CD8-positive, alpha-beta memory T cell (primary cell): ENCODE measurements at places on chromosomes 12 and 14.

GRCh38 chr12:108685469-108686260 lies 45.7 kb downstream of the CORO1C start:
- H3K36me3 ChIP-seq = no peaks in the 10 kb centered on the region
- H3K27me3 ChIP-seq = no peaks in the 10 kb centered on the region
- no peak overlapping the region for H3K4me3 ChIP-seq
- DNase-seq = no peak

DNA sequence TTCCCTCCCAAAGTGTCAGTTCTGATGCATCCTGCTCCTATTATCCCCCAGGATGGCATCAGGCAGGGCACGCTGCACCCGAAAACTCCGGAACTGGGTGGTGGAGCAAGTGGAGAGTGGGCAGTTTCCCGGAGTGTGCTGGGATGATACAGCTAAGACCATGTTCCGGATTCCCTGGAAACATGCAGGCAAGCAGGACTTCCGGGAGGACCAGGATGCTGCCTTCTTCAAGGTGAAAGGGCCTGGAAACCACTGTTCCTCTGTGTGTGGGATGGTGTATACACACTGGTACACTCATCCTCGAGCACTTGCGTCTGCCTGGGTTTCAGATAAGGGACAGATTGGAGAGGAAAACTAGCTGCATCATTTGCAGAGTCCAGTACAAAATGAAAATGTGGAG lies 1.0 kb downstream of the IRF9 start:
- no peaks in the 10 kb centered on the region for H3K27me3 ChIP-seq
- peak overlapping the region; percentile 99 for H3K4me3 ChIP-seq
- peaks cover 41% of the 10 kb centered on the region for H3K4me1 ChIP-seq
- no peak for DNase-seq

GRCh38 chr14:65229748-65230728 lies 127.7 kb upstream of the MAX start:
- H3K4me1 ChIP-seq = peaks cover 8% of the 10 kb centered on the region
- no peaks in the 10 kb centered on the region for H3K27me3 ChIP-seq
- H3K4me3 ChIP-seq = peak overlapping the region; percentile 50
- no peak for DNase-seq
- no peaks in the 10 kb centered on the region for H3K36me3 ChIP-seq

DNA sequence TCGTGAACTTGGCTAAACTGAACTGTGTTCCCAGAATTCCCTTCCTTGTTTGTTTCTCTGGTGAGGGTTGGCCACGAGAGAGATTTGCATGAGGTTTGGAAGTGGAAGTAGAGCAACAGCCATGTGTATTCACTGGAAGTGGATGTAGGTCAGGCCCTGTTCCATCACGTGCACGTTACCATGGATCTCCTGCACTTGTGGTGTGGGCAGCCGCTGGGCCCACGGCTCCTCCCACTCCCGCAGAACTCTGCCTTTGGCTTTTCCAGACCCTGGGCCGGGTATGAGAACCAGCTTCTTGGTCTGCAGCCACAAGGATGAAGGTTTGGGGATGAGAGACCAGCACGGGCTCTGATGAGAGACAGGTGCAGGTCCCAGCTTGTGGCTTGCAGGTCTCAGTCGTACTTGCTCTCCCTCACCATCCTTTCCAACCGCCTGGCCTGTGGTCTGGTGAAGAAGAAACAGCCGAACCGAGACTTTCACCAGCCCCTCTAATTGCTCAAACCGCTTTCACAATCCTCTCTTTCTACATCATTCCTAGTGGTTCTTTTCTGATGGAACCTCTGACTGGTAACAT lies 94.9 kb downstream of the DUSP16 start:
- H3K27ac ChIP-seq = peak overlapping the region; percentile 52
- no peaks in the 10 kb centered on the region for H3K27me3 ChIP-seq
- peaks cover 42% of the 10 kb centered on the region for H3K4me1 ChIP-seq
- H3K4me3 ChIP-seq = peak overlapping the region; percentile 26

- H3K4me3 ChIP-seq = no peak overlapping the region
- no peaks in the 10 kb centered on the region for H3K27me3 ChIP-seq
- H3K27ac ChIP-seq = no peak overlapping the region
- H3K36me3 ChIP-seq = no peaks in the 10 kb centered on the region
- no peak for DNase-seq
- no peaks in the 10 kb centered on the region for H3K4me1 ChIP-seq
Observed at GRCh38 chr14:41570415-41571155, 36.1 kb upstream of the LRFN5 start.

DNA sequence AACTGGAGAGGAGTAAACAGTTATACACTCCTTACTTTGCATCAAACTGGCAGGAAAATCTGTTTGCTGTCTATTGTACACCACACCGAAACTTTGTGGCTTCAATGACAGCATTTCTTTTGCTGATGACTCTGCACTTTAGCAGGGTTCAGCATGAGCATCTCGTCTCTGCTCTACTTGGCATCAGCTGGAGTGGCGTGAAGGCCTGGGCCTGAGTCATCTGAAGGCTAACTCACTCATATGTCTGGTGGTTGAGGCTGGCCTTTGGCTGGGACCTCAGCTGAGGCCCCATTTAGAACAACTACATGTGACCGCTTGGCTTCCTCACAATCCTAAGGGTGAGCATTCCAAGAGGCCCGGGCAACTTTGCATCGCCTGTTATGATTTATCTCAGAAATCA lies 28.7 kb upstream of the REP15 start:
- H3K4me1 ChIP-seq = no peaks in the 10 kb centered on the region
- DNase-seq = no peak
- no peaks in the 10 kb centered on the region for H3K36me3 ChIP-seq
- H3K27ac ChIP-seq = no peak overlapping the region
- peaks cover 4% of the 10 kb centered on the region for H3K27me3 ChIP-seq
- H3K4me3 ChIP-seq = no peak overlapping the region

- peak; percentile 11 for DNase-seq
- peak overlapping the region; percentile 72 for H3K4me3 ChIP-seq
- H3K27me3 ChIP-seq = peaks cover 39% of the 10 kb centered on the region
- H3K27ac ChIP-seq = no peak overlapping the region
- peaks cover 13% of the 10 kb centered on the region for H3K4me1 ChIP-seq
- no peaks in the 10 kb centered on the region for H3K36me3 ChIP-seq
Observed at GRCh38 chr14:50560931-50561285, 963 bp downstream of the ATL1 start.

DNA sequence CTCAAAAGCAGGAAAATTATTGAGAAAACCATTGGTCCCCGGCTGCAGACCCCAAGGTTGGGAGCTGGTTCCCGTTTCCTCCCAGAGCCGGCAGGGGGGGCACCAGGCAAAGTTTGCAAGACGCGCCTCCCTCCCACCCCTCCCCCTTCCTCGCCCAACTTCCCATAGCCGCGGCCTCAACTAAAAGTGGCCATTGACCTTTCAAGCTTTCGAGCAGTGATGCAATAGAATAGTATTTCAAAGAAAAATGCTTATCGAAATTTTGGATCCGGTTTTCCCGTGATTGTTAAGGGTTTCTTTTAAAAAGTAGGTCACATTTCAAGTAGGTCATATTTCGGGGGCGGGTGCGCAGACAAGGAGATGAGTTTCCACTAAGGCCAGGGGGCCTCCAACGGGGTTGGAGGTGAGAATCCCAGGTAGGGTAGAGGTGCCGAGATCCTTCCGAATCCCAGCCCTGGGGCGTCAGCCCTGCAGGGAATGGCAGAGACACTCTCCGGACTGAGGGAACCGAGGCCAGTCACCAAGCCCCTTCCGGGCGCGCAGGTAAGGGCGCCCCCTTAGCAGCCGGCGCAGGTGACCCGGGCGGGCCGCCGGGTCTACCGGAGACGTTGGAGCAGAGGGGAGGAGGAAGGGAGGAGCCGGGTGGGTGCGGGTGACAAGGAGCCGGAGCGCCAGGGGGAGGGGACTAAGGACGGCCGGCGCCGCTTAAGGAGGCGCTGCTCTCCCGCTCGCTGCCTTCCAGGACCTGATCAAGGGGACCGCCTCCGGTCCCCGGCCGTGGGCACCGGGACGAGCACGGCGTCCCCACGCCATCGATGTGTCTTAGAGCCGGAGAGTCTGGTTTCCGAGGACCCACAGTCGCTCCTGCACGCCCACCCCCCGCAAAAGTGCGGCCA lies 2.6 kb upstream of the SOCS2 start:
- peaks cover 17% of the 10 kb centered on the region for H3K4me1 ChIP-seq
- DNase-seq = peak; percentile 73
- H3K27me3 ChIP-seq = no peaks in the 10 kb centered on the region
- H3K36me3 ChIP-seq = no peaks in the 10 kb centered on the region
- H3K4me3 ChIP-seq = peak overlapping the region; percentile 90

DNA sequence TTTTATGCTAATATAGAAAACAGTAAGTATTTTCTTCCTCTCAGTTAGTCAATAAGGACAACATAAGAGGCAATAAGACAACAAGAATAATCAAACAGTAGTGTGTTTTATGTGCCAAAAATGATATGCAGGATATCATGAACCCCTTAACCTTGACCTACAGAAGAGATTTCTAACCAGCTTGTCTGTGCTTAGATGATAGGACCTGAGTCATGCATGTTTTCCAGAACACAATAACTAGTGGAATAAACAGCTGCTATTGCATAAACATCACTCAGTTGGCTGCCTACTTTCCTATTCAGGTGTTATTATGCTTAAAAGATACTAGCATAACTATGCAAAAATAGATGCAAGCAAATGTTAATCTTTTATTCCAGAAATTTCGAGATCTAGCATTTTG lies 282.5 kb downstream of the PRKD1 start:
- H3K4me3 ChIP-seq = no peak overlapping the region
- H3K27ac ChIP-seq = no peak overlapping the region
- H3K36me3 ChIP-seq = no peaks in the 10 kb centered on the region
- no peak for DNase-seq

DNA sequence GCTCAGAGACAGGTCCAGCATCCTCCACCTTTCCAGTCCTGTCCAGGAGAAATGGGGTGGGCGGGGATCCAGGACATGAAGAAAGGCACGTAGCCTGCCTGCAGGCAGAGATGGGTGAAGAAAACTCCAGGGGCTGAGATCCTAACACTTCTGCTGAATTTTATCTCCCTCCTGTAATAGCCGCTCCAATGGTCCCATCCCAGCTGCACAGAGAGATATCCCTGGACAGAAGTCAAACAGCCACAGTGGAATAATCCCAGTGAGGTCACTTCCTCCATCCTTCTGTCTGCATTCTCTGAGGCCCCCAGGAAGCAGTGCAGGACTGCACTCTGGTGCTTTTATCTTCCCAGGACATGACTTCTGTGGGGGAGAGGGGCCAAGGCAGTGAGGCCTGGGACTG lies 26.3 kb downstream of the KRT18 start:
- no peak overlapping the region for H3K4me3 ChIP-seq
- H3K27me3 ChIP-seq = no peaks in the 10 kb centered on the region
- H3K27ac ChIP-seq = no peak overlapping the region
- no peaks in the 10 kb centered on the region for H3K4me1 ChIP-seq
- DNase-seq = no peak

GRCh38 chr12:93626160-93626559 lies 51.0 kb upstream of the CRADD start:
- H3K36me3 ChIP-seq = no peaks in the 10 kb centered on the region
- no peak overlapping the region for H3K4me3 ChIP-seq
- H3K27me3 ChIP-seq = no peaks in the 10 kb centered on the region

DNA sequence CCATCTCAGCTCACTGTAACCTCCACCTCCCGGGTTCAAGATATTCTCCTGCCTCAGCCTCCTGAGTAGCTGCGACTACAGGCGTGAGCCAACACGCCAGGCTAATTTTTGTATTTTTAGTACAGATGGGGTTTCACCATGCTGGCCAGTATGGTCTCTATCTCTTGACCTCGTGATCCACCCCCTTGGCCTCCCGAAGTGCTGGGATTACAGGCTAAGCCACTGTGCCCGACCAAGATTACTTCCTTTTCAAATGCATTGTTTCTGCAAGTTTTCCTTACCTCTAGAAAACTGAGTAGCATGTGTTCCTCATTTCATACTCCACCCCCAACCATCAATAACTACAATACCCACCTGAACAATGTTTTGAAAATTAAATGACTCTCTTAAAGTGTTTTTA lies 13.1 kb downstream of the ARF6 start:
- H3K4me3 ChIP-seq = no peak overlapping the region
- no peaks in the 10 kb centered on the region for H3K36me3 ChIP-seq
- no peaks in the 10 kb centered on the region for H3K27me3 ChIP-seq
- no peak overlapping the region for H3K27ac ChIP-seq
- peaks cover 17% of the 10 kb centered on the region for H3K4me1 ChIP-seq
- no peak for DNase-seq

DNA sequence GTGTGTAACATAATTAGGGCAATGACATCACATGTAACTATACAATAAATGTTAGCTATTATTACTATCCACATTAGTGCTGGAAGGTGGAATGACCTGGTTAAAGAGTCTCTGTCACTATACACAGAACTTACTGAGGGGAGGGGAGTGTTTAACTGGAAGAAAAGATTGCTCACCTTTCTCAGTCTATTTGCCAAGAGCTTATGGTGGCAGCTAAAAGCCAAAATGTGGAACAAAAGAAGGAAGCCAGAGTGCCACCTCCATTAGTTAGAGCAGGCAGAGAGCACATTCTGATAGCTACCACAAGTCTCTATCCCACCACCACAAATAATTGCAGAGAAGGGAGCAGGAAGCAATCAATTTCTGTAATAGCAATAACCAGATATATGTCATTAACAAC lies 124.4 kb downstream of the MED13L start:
- DNase-seq = no peak
- no peak overlapping the region for H3K27ac ChIP-seq
- no peaks in the 10 kb centered on the region for H3K27me3 ChIP-seq
- H3K36me3 ChIP-seq = no peaks in the 10 kb centered on the region
- no peak overlapping the region for H3K4me3 ChIP-seq

DNA sequence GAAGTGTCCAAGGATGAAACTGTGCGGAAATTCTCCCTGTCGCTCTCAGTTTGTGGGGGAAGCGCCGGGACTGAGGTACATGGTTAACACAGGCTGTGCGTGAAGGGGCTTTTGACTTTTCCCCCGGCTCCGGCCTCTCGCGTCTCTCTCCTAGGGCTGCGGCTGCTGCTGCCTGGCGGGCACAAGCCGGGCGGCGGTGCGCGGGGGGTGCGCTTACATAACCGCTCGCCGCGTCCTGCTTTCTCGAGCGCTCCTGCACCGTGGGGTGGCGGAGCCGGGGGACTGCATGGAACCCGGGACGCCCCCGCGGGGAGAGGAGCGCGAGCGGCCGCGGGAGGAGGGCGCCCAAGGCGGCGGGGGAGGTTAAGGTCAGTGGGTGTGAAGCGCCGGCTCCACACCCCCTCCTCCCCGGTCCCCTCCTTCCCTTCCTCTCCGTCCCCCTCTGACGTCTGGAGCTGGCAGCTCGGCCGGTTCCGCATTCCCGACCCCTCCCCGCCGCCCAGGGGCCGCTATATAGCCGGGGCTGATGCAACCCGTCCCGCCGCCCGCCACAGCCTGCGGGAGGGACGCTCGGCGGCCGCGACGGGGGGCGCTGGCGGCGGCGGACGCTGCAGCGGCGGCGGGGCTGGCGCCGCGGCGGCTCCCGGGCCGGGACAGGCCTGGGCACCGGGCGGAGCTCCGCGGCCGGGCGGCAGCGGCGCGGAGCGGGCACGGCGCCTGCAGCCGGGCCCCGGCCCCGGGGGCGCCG lies at the start of gene JDP2:
Gene JDP2 (plus strand): TSS at position 541 of the 748 bp plus-strand sequence. CDS start 9,899 bp downstream, outside the sequence.
- H3K27ac ChIP-seq = no peak within 1 kb of the TSS
- peak; percentile 48 for DNase-seq
- peaks cover 6% of the 10 kb centered on the region for H3K4me1 ChIP-seq

- H3K4me3 ChIP-seq = no peak overlapping the region
- H3K27me3 ChIP-seq = no peaks in the 10 kb centered on the region
- H3K36me3 ChIP-seq = no peaks in the 10 kb centered on the region
- H3K4me1 ChIP-seq = no peaks in the 10 kb centered on the region
Observed at GRCh38 chr14:74207943-74208342, 31.3 kb upstream of the VSX2 start.

- no peak overlapping the region for H3K27ac ChIP-seq
- H3K4me1 ChIP-seq = no peaks in the 10 kb centered on the region
- no peak for DNase-seq
- peaks cover 12% of the 10 kb centered on the region for H3K27me3 ChIP-seq
- H3K36me3 ChIP-seq = no peaks in the 10 kb centered on the region
Observed at GRCh38 chr14:104460791-104461651, 118.5 kb upstream of the C14orf180 start.
